Regular cardiac myocyte (primary cell): ENCODE measurements at places on chromosomes 3 and 15. TPM values are rescaled to one million over a fixed set of nuclear protein-coding genes. Genes with fewer than 3 reads are reported as not detected.

SOX14 gene
- total RNA-seq = not detected in 2 replicates

ANKUB1 gene
- not detected in 2 replicates for total RNA-seq

CADPS gene
- total RNA-seq = 0.85 TPM in 1 of 2 replicates, not detected in the other

CCDC54 gene
- total RNA-seq = not detected in 2 replicates

LYZL4 gene
- total RNA-seq = 0.19 TPM in 1 of 2 replicates, not detected in the other

VILL gene
- 2.5 and 5.4 TPM in 2 replicates for total RNA-seq

LTF gene
- 0.38 and 2.0 TPM in 2 replicates for total RNA-seq

TLR9 gene
- not detected in 2 replicates for total RNA-seq

POLR2H gene
- 102 and 146 TPM in 2 replicates for total RNA-seq

DGKG gene
- 4.4 and 5.1 TPM in 2 replicates for total RNA-seq

ILDR1 gene
- total RNA-seq = not detected in 2 replicates

RIOX2 gene
- total RNA-seq = 29.0 and 44.1 TPM in 2 replicates

FAM107A gene
- not detected in 2 replicates for total RNA-seq

EXD1 gene
- total RNA-seq = under 0.01 TPM in 1 of 2 replicates, not detected in the other

DISP2 gene
- under 0.01 and 0.19 TPM in 2 replicates for total RNA-seq

ZNF620 gene
- total RNA-seq = 1.7 and 1.9 TPM in 2 replicates

ITPKA gene
- 0.28 and 1.2 TPM in 2 replicates for total RNA-seq
